ENCODE measurements at places on chromosomes 4 and X. TPM values are rescaled to one million over a fixed set of nuclear protein-coding genes. Genes with fewer than 3 reads are reported as not detected.

GRCh38 chr4:147737623-147738022 lies 5.7 kb downstream of the ARHGAP10 start:
- DNase-seq, result no peak

GRCh38 chr4:123250843-123251242 lies 145.8 kb upstream of the SPRY1 start:
- no peak for DNase-seq

DMP1 gene
- not detected for total RNA-seq

GRCh38 chrX:65702956-65703355 lies 35.5 kb downstream of the MSN start:
- no peak for DNase-seq

GPRASP2 gene
- 1.3 TPM for total RNA-seq

DNA sequence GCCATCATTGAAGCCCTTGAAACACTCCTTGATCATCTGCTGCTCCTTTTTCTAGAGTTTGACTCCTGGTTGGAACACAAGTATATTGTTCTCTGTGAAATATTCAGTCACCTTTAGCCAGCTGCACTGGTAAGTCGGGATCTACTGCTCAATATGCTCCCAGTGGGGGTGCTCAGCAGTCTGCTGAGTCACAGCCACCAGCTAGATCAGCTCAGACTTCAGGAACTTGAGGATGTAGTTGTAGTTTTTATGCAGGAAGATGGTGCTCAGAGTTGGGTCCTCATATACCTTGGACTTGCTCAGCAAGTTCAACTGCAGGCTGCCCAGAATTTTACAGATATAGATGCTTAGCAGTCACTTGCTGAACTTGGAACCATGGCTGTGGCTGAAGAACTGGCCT lies 202.5 kb upstream of the RPL34 start:
- DNase-seq, result no peak

UCP1 gene
- total RNA-seq, result not detected

ZAR1 gene
- total RNA-seq, result not detected

USP17L19 gene
- not detected for total RNA-seq

DNA sequence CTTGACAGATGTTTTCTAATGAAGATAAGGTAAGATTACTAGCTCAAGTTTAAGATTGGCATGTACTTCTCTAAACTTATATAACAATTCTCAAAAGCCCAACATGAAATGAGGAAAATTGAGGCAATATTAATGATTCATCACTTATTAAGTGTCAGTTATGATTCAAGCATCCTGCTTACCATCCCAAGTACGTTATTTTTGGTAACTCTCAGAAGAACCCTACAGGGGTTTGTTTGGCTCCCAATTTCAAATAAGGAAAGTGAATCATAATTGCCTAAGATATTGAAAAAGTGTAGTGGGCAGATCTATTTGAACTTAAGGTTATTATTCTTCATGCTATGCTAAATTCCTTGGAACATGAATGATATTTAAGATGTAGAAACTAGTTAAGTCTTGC lies 387.9 kb upstream of the TENM3 start:
- DNase-seq, result no peak

Measured in T-cell (primary cell).